Activated CD4-positive, alpha-beta T cell treated with anti-CD3 and anti-CD28 coated beads for 1 hour (primary cell): ENCODE measurements at places on chromosomes 11 and 22.

- DNase-seq: no peak
Measured at GRCh38 chr22:43148581-43148980, 2.8 kb upstream of the TSPO start.

DNA sequence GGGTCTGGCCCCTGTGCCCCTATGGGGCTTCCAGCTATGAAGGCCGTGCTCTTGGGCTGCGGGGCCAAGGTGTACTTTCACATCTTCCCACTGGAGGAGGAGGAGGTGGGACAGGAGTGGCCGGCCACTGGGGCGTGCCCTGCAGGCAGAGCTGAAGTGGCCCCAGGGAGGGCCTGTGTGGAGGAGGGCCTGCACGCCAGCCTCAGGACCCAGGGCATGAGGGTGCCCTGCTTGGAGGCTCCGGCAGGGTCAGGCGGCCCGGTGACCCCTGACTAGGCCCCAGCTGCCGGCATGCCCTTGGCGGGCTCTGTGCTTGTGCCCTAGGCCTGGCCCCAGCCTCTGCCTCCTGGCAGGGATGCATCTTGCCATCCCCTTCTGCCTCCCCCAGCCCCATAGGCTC lies 5.2 kb downstream of the PRR5 start:
- no peak for DNase-seq

GRCh38 chr11:126438691-126439090 lies 83.2 kb downstream of the ST3GAL4 start:
- DNase-seq: no peak

GRCh38 chr11:14181121-14181520 lies 177.9 kb downstream of the RRAS2 start:
- DNase-seq: no peak

- peak; percentile 24 for DNase-seq
Measured at GRCh38 chr22:35330258-35330861, 30.7 kb downstream of the TOM1 start.

DNA sequence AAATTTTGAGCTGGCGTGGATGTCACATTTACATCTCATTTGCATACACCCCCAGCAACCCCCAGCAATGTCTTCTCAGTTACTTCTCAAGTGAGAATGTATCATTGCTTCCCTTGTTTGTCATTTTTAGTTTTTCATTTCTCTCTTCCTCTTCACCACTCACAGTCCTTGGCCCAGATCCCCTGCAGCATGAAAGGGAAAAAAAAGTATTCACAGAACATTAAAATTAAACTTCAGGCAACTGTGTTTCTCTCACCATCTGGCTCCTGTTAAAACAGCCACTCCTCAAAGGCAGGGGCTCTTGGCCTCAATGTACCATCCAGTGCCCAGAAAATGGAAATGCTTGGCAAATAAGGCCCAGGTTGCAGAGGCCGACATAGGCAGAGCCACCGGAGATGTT lies 126.8 kb downstream of the CTNND1 start:
- DNase-seq: no peak

GRCh38 chr11:127738771-127739286 lies 738.3 kb upstream of the KIRREL3 start:
- DNase-seq: no peak

GRCh38 chr11:104965735-104966134 lies 2.6 kb downstream of the CASP4 start:
- no peak for DNase-seq

DNA sequence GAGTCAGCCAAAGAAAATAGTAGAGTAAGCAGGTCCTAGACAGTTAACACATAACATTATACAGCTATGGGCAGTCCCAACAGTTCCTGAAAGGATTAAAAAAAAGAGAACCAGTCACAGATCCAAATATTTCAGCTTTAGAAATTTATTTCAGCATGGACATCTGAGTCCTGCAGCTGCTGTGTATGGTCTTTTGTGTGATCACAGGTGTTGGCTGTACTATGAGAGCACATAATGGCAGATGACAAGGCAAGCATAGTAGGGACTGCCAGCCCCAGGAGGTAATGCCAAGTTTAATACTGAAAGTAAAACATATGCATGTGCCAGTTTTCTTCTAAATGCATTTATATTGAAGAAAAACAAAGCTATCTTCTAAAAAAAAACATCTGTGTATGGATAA lies 158.1 kb downstream of the GRIA4 start:
- DNase-seq: no peak
